ENCODE measurements at places on chromosomes 1 and 21. TPM values are rescaled to one million over a fixed set of nuclear protein-coding genes. Genes with fewer than 3 reads are reported as not detected.

HPDL gene
- 7.8 TPM for total RNA-seq

RPS27 gene
- total RNA-seq = 1,567 TPM

S100A8 gene
- total RNA-seq = 7.4 TPM

STIL gene
- 6.4 TPM for total RNA-seq

LCE1A gene
- total RNA-seq = not detected

AJAP1 gene
- not detected for total RNA-seq

SLAMF9 gene
- total RNA-seq = 0.64 TPM

TMEM79 gene
- 3.7 TPM for total RNA-seq

OR2T2 gene
- not detected for total RNA-seq

MATN1 gene
- not detected for total RNA-seq

NMNAT2 gene
- total RNA-seq = 0.20 TPM

HSF2BP gene
- 0.82 TPM for total RNA-seq

CLDN19 gene
- total RNA-seq = not detected

KCNH1 gene
- 2.2 TPM for total RNA-seq

RORC gene
- total RNA-seq = 32.9 TPM

SYCP1 gene
- total RNA-seq = not detected

TMPRSS2 gene
- 557 TPM for total RNA-seq

CELA2B gene
- total RNA-seq = not detected
